ENCODE measurements at places on chromosomes 7 and 10.

DNA sequence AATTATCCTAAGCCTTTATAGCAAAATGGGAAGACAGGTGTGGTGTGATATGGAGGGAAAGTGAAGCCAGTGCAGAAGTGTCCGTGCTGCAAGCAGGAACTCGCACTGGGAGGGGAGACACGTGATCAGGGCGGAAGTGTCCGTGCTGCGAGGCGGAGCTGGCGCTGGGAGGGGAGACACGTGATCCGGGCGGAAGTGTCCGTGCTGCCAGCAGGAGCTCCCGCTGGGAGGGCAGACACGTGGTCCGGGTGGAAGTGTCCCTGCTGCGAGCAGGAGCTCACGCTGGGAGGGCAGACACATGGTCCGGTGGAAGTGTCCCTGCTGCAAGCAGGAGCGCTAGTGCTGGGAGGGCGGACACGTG lies 40.5 kb upstream of the PRKAR1B start:
- H3K27me3 ChIP-seq = no peaks in the 10 kb centered on the region
- no peaks in the 10 kb centered on the region for H3K36me3 ChIP-seq
- no peak overlapping the region for H3K27ac ChIP-seq
- H3K4me3 ChIP-seq = no peak overlapping the region

DNA sequence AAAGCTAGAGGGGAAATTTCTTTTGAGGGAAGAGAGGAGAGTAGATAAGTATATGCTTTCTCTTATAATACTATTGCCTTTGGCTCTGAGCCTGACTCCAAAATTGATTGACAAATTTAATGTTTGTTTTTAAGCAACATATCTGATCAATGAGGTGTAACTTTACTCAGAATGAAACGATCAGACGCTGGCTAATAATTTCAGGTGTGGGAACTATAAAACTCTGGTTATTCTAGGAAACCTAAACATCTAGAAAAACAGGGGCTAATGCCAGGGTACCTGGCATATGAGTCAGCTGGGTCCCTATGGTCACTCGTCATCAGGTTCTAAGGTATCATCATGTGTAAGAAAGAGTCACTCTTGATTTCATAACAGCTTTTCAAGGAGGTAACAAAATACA lies 139.7 kb downstream of the ATE1 start:
- H3K27ac ChIP-seq = no peak overlapping the region
- DNase-seq = no peak
- H3K36me3 ChIP-seq = no peaks in the 10 kb centered on the region
- H3K27me3 ChIP-seq = no peaks in the 10 kb centered on the region

DNA sequence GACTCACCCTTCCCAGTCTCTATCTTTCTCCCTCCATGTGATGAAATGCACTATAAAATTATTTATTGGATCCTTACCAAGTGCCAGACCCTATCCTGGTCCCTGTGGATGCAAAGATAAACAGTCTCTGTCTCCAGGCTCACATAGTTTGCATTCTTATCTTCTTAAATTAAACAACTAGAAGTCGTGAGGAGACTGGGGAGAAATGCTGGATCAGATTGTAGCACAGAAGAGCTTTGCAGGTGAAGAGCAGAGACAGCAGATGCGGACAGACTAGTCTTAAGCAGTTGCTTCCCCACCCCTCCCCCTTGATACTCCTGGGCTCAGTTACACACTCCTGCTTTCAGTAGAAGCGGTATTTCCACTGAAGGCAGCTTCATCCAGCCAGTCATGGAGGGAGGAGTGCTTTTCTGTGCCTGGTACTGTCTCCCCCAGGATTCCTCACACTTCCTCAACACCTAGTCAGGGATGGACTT lies 20.8 kb upstream of the CDK1 start:
- H3K27ac ChIP-seq = no peak overlapping the region
- H3K36me3 ChIP-seq = no peaks in the 10 kb centered on the region
- no peaks in the 10 kb centered on the region for H3K27me3 ChIP-seq
- H3K4me3 ChIP-seq = no peak overlapping the region
- no peaks in the 10 kb centered on the region for H3K4me1 ChIP-seq

GRCh38 chr10:77686096-77686495 lies 48.5 kb upstream of the KCNMA1 start:
- H3K36me3 ChIP-seq = no peaks in the 10 kb centered on the region
- DNase-seq = no peak
- no peak overlapping the region for H3K27ac ChIP-seq
- H3K4me1 ChIP-seq = peaks cover 9% of the 10 kb centered on the region
- no peak overlapping the region for H3K4me3 ChIP-seq

DNA sequence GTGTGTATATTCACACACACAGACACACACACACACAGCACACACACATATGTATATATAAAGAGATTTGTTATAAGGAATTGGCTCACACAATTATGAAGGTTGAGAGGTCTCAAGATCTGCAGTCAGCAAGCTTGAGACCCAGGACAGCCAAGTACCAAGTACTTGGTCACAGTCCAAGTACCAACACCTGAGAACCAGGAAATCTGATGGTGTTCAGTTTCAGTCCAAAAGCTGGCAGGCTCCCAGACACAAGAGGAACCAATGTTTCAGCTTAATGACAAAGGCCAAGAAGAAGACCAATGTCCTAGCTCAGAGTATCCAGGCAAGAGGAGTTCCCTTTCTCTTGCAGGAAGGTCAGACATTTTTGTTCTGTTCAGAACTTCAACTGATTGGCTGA lies 780.2 kb downstream of the MAGI2 start:
- no peak overlapping the region for H3K4me3 ChIP-seq
- no peak for DNase-seq
- no peaks in the 10 kb centered on the region for H3K4me1 ChIP-seq
- H3K36me3 ChIP-seq = no peaks in the 10 kb centered on the region
- no peaks in the 10 kb centered on the region for H3K27me3 ChIP-seq
- H3K27ac ChIP-seq = no peak overlapping the region

GRCh38 chr7:27179030-27179429 lies 4.9 kb upstream of the HOXA10 start:
- H3K27me3 ChIP-seq = no peaks in the 10 kb centered on the region
- no peak overlapping the region for H3K4me3 ChIP-seq
- H3K36me3 ChIP-seq = no peaks in the 10 kb centered on the region
- DNase-seq = no peak
- no peak overlapping the region for H3K27ac ChIP-seq

- no peaks in the 10 kb centered on the region for H3K36me3 ChIP-seq
- H3K4me1 ChIP-seq = no peaks in the 10 kb centered on the region
- no peak overlapping the region for H3K4me3 ChIP-seq
- H3K27ac ChIP-seq = no peak overlapping the region
- no peak for DNase-seq
Observed at GRCh38 chr7:103577059-103577458, 131.1 kb upstream of the SLC26A5 start.

- no peaks in the 10 kb centered on the region for H3K36me3 ChIP-seq
- H3K27me3 ChIP-seq = no peaks in the 10 kb centered on the region
- DNase-seq = peak; percentile 65
- no peak overlapping the region for H3K4me3 ChIP-seq
- peaks cover 52% of the 10 kb centered on the region for H3K4me1 ChIP-seq
Observed at GRCh38 chr10:70302292-70302691, 18.5 kb upstream of the NPFFR1 start.

- no peaks in the 10 kb centered on the region for H3K4me1 ChIP-seq
- no peak overlapping the region for H3K27ac ChIP-seq
- H3K27me3 ChIP-seq = no peaks in the 10 kb centered on the region
- H3K36me3 ChIP-seq = no peaks in the 10 kb centered on the region
- no peak overlapping the region for H3K4me3 ChIP-seq
- DNase-seq = no peak
Observed at GRCh38 chr7:139328375-139328774, 12.8 kb upstream of the FMC1 start.

- no peak overlapping the region for H3K27ac ChIP-seq
- H3K27me3 ChIP-seq = no peaks in the 10 kb centered on the region
- H3K4me3 ChIP-seq = no peak overlapping the region
- DNase-seq = no peak
Observed at GRCh38 chr7:33258491-33258951, 129.2 kb downstream of the BBS9 start.

GRCh38 chr7:151615784-151616183 lies 96.1 kb upstream of the RHEB start:
- H3K4me3 ChIP-seq = no peak overlapping the region
- no peaks in the 10 kb centered on the region for H3K27me3 ChIP-seq
- no peak overlapping the region for H3K27ac ChIP-seq
- no peaks in the 10 kb centered on the region for H3K4me1 ChIP-seq
- no peaks in the 10 kb centered on the region for H3K36me3 ChIP-seq
- DNase-seq = no peak
